Fibroblast of villous mesenchyme (primary cell): ENCODE measurements at places on chromosomes 7 and 10.

DNA sequence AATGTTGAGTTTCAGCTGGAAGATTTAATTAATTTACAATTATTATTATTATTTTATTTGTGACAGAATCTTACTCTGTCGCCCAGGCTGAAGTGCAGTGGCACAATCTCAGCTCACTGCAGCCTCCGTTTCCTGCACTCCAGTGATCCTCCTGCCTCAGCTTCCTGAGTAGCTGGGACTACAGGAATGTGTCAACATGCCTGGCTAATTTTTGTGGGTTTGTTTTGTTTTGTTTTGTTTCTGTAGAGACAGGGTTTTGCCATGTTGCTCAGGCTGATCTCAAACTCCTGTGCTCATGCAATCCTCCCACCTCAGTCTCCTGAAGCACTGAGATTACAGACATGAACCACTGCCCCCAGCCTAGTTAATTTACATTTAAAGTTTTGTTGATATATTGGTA is 93.8 kb upstream of the MEOX2 start:
- DNase-seq, result peak; percentile 48

GRCh38 chr7:83429493-83429892 is 219.4 kb downstream of the SEMA3E start:
- no peak for DNase-seq

GRCh38 chr10:100009793-100010676 is at the start of gene DNMBP:
TSS of gene DNMBP (minus strand) at chr10:100009947. CDS start at chr10:99972124, 37,823 bp downstream.
- peak; percentile 85 for DNase-seq

GRCh38 chr7:41554481-41554880 is 148.4 kb downstream of the INHBA start:
- DNase-seq, result no peak

- DNase-seq, result no peak
These were observed 563.8 kb downstream of the PTPRN2 start for GRCh38 chr7:158023681-158024350.

DNA sequence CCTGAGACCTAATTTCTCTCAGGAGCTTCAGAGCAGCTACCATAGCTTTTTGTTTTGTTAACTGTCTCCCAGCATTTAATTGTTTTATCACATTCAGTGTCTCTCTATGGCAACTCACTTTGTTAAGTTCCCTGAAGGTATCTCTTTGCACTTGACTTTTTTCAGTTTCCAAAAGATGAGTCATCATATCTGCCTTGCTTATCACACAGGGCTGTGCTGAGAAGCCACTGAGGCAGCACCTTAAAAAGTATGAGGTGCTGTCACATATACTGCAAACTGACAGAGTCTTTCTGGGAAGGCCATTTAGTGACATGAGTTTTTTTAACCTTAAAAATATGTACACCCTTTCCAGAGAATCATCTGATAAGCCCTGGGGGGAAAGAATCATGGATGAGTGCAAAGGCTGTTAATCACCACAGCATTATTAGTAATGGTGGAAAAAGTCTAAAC is 56.8 kb downstream of the PPP1R3C start:
- DNase-seq, result peak; percentile 36

GRCh38 chr10:90872648-90873020 is 860 bp downstream of the RPP30 start:
- DNase-seq, result no peak

GRCh38 chr10:6135589-6136168 is 46.8 kb downstream of the RBM17 start:
- DNase-seq, result no peak

- DNase-seq, result no peak
These were observed 218.3 kb downstream of the FAM107B start for GRCh38 chr10:14556285-14556956.

- DNase-seq, result no peak
These were observed 198.3 kb upstream of the YAE1 start for GRCh38 chr7:39367943-39368342.

GRCh38 chr10:129960481-129961156 is 3.5 kb downstream of the EBF3 start:
- no peak for DNase-seq

- peak; percentile 86 for DNase-seq
These were observed 23.2 kb downstream of the UPF2 start for GRCh38 chr10:12019283-12019971.

DNA sequence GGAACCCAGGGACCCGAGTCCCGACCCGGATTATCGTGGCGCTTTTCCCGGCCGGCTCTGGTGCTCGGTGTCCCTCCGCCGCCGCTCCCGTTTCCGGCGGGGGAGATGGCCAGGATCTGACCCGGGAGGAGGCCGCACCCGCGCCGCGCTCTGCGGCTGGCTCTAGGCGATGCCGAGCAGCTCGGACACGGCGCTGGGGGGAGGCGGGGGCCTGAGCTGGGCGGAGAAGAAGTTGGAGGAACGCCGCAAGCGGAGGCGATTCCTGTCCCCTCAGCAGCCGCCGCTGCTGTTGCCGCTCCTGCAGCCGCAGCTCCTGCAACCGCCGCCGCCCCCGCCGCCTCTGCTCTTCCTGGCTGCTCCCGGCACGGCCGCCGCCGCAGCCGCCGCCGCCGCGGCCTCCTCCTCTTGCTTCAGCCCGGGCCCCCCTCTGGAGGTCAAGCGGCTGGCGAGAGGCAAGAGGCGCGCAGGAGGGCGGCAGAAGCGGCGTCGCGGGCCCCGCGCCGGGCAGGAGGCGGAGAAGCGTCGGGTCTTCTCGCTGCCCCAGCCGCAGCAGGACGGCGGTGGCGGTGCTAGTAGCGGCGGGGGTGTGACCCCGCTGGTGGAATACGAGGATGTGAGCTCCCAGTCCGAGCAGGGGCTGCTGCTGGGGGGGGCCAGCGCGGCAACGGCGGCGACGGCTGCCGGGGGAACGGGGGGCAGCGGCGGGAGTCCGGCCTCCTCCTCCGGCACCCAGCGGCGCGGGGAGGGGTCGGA is 593 bp downstream of the CDK13 start:
- DNase-seq, result peak; percentile 53

DNA sequence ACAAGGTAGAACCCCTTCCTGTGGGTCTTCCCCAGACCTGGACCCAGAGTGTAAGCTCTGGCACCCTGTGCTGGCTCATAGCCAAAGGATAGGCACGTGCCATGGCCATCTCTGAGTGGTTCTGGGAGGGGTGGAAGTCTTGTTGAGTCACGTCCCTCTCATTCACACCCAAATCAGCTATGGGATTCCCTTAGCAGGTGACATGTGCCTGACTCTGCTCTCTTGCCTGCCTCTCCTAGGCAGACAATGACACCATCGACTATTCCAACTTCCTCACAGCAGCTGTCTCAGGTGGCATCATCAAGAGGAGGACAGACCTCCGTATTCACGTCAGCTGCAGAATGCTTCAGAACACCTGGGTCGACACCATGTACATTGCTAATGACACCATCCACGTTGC is 59.8 kb downstream of the C10orf120 start:
- no peak for DNase-seq

GRCh38 chr10:75280236-75280635 is 44.5 kb upstream of the COMTD1 start:
- no peak for DNase-seq

DNA sequence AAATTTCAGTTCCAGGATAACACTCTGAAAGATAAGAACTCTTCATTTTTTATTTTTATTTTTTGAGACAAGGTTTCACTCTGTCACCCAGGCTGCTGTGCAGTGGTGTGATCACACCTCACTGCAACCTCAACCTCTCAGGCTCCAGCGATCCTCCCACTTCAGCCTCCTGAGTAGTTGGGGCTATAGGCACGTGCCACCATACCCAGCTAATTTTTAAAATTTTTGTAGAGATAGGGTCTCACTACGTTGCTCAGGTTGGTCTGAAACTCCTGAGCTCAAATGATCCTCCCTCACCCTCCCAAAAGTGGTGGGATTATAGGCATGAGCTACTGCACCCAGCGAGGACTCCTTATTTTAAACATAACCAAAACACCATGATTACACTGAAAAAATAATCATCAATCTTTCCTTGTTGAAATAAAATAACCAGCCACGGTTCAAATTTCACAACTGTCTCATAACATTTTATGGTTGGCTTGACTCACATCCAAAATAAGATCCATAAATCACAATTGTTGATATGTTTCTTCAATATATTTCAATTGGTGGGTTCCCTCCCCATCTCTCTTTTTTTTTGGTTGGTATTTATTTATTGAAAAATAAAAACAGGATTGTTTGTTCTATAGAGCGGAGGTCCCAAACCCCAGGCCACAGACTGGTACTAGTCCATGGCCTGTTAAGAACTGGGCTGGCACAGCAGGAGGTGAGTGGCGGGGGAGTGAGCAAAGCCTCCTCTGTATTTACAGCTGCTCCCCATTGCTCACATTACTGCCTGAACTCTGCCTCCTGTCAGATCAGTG is 60.1 kb upstream of the FAM171A1 start:
- no peak for DNase-seq

GRCh38 chr10:97931041-97931440 is 81.4 kb downstream of the GOLGA7B start:
- DNase-seq, result no peak

DNA sequence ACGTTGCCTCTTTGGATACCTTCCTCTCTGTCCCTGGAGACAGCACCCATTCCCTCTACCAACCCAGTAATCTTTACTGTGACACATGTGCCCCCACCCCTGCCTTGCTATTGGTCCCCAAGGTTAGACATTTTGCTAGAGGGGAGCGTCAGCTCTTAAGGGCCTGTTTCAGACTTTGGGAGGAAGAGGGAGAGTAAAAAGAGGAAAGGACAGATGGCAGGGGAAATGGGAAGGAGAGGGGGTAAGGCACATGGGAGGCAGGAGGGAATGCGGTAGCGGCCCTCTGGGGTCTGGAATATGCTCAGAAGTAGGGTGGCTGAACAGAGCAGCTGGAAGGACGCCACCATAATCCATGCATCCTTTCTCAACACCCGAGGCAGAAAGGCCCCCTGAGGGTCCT is 12.2 kb downstream of the BLNK start:
- no peak for DNase-seq

GRCh38 chr7:47507522-47507921 is 74.4 kb downstream of the TNS3 start:
- DNase-seq, result no peak

GRCh38 chr10:102965311-102965851 is 47.3 kb downstream of the CNNM2 start:
- DNase-seq, result no peak

DNA sequence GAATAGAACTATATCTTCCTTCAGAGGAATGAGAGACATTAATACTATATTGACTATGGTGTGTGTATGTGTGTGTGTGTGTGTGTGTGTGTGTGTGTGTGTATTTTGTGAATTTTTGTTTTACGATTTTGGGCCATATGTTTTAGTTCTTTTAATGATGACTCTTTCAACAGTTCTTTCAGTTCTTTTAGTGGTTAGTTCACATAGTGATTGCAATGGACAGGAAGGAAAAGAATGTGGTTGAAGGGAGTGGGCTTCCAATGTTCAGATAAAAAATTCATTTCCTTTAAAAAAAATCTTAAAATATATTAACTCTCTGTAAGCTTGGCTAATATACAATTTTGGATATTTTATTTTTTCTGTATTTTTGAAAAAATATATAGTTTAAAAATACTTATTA is 315.7 kb upstream of the DGKB start:
- no peak for DNase-seq
